ENCODE measurements at places on chromosomes 5 and 9. TPM values are rescaled to one million over a fixed set of nuclear protein-coding genes. Genes with fewer than 3 reads are reported as not detected.
A peak's percentile ranks its signal among the peaks of the same experiment; 100 is the strongest.

DNA sequence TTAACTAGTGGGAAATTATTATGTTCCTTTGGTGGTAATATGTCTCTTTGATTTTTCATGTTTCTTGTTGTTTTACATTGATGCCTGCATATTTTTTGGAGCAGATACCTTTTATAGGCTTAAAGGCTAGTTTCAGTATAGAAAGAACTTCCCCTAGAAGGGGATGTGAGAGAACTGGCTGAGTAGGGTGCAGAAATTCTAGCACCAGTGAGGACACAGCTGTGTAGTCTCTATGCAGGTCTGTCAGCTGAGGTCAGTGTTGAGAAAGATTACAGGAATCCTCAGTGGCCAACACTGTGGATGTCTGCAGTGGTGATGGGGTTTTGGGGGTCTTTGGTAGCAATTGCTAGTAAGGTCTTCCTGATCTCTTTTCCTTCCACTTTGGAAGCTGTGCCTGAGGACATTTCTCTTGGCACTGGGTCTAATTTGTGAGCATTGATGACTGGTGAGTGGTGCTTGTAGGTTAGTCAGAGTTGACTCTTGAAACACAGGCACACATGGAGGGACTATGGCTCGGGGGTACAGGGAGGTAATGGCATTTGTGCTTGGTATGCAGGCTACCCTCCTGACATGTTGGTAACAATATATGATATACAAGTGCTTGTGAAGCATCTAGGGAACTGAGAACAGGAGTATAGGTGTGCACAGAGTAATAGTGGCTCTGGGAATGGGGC is 221.4 kb downstream of the SPATA31D1 start:
- no peak for DNase-seq

GRCh38 chr5:16732356-16732755 is 115.6 kb upstream of the RETREG1 start:
- no peak for DNase-seq

GRCh38 chr9:95447660-95448420 is 68.9 kb downstream of the PTCH1 start:
- DNase-seq = no peak

GRCh38 chr5:135437422-135437795 is 9.7 kb downstream of the DCANP1 start:
- DNase-seq = no peak

DNA sequence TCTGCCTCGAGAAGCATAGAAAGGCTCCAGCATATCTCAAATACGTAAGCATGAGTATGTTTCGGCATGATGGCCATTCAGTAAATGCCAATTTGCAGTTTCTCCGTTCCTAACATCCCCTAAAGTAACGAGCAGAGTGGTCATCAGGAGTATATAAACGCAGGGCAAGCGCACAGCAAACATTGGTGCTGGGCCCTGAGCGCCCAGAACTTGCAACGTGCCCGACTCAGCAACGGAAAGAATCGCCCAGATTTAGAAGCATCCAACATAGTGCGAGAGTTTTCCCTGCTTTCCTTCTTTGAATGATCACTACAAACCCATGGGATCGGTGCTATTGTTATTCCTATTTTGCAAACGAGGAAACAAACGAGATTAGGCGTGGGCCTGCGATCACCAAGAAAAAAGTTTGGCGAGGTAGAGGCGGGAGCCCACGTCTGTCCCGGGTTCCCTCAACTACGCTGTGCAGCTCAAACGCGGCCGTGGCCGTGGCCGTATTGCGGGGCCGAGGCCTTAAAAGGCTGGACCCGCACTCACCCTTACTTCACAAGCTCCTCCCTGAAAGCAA is 505 bp downstream of the RPS14 start:
- DNase-seq = peak; percentile 10

GRCh38 chr5:158720281-158720680 is 379.4 kb downstream of the EBF1 start:
- no peak for DNase-seq

The IFNA2 gene
- total RNA-seq = not detected
